ENCODE measurements at places on chromosomes 3 and 15.

GRCh38 chr3:36837089-36837488 is 72.7 kb upstream of the DCLK3 start:
- no peak for DNase-seq

DNA sequence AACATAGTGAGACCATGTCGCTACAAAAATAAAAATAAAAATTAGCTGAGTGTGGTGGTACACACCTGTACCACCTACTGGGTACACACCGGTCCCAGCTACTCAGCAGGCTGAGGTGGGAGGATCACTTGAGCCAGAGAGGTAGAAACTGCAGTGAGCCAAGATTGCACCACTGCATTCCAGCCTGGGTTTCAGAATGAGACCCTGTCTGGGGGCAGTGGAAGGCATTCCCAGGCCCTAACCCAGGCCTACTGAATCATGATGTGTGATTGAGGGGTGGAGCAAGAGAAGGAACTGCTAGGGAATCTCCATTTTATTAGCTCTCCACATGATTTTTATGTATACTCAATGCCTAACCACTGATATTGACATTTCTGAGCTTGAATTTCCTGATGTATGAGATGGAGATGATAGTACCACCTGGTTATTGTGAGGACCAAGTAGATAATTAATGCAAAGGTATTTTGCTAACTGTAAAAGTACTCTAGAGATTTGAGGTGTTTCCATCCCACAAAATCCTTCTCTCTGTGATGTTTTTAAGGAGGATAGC is 169.5 kb upstream of the UMPS start:
- DNase-seq: no peak

DNA sequence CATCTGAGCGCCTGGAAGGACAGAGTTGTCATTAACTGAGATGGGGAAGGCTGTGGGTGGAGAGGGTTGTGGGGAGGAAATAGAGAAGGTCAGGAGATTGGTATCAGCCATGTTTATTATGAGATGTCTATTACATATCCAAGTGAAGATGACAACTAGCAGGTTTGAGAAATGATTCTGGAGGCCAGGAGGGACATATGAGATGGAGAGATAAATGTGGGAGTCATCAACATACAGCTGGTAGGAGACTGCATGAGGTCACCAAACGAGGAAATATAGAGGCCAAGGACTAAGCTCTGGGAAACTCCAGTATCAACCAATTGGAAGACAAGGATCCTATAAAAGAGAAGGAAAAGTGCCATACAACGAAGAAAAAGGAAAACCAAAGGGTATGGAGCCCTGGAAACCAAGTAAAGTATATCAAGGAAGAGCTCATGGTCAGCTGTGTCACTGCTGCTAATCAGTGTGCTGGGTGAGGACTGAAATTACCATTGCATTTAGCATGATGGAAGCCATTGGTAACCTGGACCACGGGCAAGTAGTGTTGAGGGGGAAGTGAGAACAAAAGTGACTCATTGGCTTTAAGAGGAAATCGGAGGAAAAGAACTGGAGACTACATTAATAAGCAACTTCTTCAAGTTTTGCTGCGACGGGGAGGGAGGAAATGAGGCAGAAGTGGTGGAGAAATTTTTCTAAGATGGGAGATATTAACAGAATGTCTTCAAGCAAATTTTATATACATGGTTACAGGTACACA is 14.0 kb upstream of the UACA start:
- DNase-seq: no peak

DNA sequence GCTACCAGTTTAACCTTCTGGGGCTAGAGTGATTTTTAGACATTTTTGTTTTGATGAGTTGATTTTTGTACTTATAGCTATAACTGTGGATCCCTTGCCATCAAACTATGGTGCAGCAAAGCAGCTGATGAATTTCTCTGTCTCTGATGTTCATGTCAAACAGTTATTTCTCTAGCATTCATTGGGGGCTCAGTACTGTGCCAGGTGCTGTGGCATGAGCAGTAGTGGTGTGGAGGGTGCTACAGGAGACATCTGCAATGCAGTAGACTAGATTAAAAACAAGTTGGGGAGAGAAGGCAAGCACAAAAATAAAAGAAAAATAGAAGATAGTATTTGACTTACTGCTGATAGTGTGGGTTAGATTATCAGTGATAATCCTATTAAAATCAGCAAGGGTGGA is 95.3 kb downstream of the AKAP13 start:
- no peak for DNase-seq

GRCh38 chr3:129266651-129267050 is 12.0 kb upstream of the HMCES start:
- no peak for DNase-seq

All from CD8-positive, alpha-beta memory T cell (primary cell).